HepG2 (cell line): ENCODE measurements at places on chromosomes 16 and 17. TPM values are rescaled to one million over a fixed set of nuclear protein-coding genes. Genes with fewer than 3 reads are reported as not detected.

DNA sequence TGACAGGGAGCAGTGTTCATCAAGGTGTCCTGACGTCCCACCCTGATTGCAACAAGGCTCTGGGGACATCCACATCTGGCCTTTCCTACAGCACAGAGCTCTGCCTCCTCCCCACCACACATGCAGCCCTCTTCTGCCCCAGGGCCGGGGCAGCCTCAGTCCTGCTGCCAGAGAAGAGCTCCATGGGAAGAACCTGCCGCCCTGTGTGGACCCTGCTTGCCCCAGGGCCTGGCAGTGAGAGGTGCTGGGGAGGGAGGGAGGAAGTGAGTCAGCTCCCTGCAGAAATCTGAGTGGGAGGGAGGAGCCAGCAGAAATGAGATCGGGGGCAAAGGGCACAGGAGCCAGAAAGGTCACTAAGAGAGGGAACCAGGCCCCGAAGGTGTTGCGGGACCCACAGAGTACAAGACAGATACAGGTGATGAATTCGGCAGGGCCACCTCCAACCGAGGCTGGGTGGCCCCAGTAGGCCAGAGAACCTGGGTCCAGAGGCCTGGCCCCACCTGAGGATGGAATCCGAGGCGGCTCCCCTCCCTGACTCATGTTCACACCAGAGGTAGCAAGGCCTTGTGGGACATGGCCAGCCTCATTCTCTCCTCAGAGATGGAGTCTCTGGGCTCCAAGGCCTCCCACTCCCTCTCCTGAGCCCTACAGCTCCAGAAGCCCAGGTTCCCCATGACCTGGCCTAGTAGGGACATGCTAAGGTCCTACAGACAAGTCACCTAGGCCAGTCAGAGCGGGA, 24.8 kb downstream of the MYO18A start:
- peak overlapping the region; percentile 73 for H3K27ac ChIP-seq
- H3K36me3 ChIP-seq = peaks cover 5% of the 10 kb centered on the region; the same call in 1 of the 2 replicates
- no peaks in the 10 kb centered on the region for H3K27me3 ChIP-seq
- peaks cover 100% of the 10 kb centered on the region for H3K4me1 ChIP-seq
- H3K4me3 ChIP-seq = peak overlapping the region; percentile 48; the same call in 1 of the 2 replicates

- DNase-seq = no peak
- H3K36me3 ChIP-seq = peaks cover 16% of the 10 kb centered on the region
- H3K27me3 ChIP-seq = no peaks in the 10 kb centered on the region
- no peak overlapping the region for H3K4me3 ChIP-seq
Measured at GRCh38 chr16:31886227-31886626, 12.6 kb downstream of the ZNF267 start.

DNA sequence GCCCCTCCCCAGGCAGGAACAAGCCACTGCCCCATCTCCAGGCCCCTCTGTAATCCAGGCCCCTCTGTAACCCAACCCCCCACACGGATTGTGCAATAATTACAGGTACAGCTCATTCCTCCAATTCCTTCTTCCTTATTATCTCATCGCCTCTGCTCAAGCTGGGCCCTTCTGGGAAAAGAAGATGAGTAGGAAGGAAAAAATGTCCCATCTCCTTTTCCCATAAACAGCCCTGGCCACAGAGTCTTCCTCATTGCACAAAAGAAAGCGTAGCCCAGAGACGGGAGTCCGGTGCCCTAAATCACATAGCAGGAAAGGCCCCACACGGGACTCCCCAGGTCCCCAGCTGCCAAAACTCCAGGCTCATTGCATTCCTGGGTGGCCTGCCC, 3.6 kb upstream of the LITAFD start:
- H3K4me3 ChIP-seq = no peak overlapping the region
- no peaks in the 10 kb centered on the region for H3K27me3 ChIP-seq
- H3K27ac ChIP-seq = no peak overlapping the region
- no peaks in the 10 kb centered on the region for H3K36me3 ChIP-seq
- peaks cover 81% of the 10 kb centered on the region for H3K4me1 ChIP-seq
- DNase-seq = no peak

GRCh38 chr17:8019665-8020650, 17.5 kb downstream of the GUCY2D start:
- H3K36me3 ChIP-seq = no peaks in the 10 kb centered on the region
- no peak for DNase-seq
- H3K4me3 ChIP-seq = no peak overlapping the region
- peaks cover 30% of the 10 kb centered on the region for H3K4me1 ChIP-seq
- H3K27me3 ChIP-seq = peaks cover 1% of the 10 kb centered on the region

ZSCAN10 gene
- not detected in 2 replicates for total RNA-seq

TAOK1 gene
- 23.0 and 36.2 TPM in 2 replicates for total RNA-seq

DNA sequence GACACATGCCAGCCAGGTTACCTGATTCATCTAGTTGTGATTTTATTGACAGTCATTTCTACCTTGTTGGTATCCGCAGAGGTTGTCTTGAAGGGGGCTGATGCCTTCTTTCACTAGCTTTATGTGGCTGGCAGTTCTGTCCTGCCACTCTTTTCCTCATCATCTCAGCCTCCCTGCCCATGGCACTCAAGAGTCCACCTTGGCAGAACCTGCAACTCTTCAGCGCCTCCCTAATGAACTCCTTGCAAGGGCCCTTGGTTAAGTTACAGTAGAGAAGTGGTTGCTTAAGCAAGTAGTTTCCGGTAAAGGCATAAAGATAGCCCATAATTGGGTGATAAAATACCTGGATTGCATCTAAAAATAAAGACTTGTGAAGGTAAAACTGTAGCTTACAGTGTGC, 489.9 kb downstream of the WWOX start:
- H3K4me3 ChIP-seq = no peak overlapping the region
- no peaks in the 10 kb centered on the region for H3K27me3 ChIP-seq
- no peak overlapping the region for H3K27ac ChIP-seq

KRTAP4-3 gene
- total RNA-seq = not detected in 2 replicates

DNA sequence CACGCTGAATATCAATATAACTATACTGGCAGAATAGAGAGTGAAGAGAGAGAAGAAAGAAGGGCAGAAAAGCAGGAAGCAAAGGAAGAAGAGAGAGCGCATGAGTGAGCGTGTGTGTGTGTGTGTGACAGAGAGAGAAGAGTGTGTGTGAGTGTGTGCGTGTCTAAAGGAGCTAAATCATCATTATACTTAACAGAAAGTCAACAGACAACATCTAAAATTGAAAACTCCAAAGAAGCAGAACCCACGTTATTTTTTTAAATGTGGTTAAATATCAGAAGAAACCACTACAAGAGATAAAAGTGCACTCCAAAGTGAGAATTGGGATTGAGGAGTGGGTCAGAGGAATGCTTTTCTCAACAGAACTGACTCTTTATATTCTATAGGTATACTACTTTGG, 77.2 kb downstream of the BRIP1 start:
- H3K27me3 ChIP-seq = no peaks in the 10 kb centered on the region
- 0 out of 3 replicates have a peak, but pooled peaks cover 4% of the 10 kb centered on the region for H3K36me3 ChIP-seq
- H3K4me3 ChIP-seq = no peak overlapping the region
- no peak for DNase-seq
- H3K27ac ChIP-seq = no peak overlapping the region
- no peaks in the 10 kb centered on the region for H3K4me1 ChIP-seq

- H3K27ac ChIP-seq = no peak overlapping the region
- H3K36me3 ChIP-seq = no peaks in the 10 kb centered on the region
- no peaks in the 10 kb centered on the region for H3K4me1 ChIP-seq
- H3K4me3 ChIP-seq = no peak overlapping the region
- no peaks in the 10 kb centered on the region for H3K27me3 ChIP-seq
- no peak for DNase-seq
Measured at GRCh38 chr17:27086526-27086925, 207.4 kb upstream of the WSB1 start.

- no peaks in the 10 kb centered on the region for H3K36me3 ChIP-seq
- no peak for DNase-seq
- H3K27ac ChIP-seq = no peak overlapping the region
- H3K4me3 ChIP-seq = no peak overlapping the region
- no peaks in the 10 kb centered on the region for H3K27me3 ChIP-seq
Measured at GRCh38 chr16:16908077-16908476, 529.1 kb downstream of the NPIPA7 start.

DNA sequence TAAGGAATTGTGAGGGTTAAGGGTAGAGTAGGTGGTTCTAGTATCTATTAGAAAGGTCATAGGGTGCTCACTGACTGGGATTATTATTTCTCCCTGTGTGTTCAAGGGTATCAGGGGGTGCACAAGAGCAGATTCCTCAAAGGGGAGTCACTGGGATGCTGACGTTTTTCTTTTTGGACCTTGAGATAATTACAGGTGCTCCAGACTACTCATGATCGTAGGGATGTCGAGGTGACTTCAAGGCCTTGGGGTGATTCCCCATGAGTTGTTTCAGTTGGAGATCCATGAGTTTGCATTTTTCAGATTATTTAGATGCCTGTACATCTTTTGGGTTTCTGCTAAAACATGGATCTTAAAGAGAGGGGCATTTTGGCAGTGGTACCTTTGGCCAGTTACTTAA, 41.4 kb upstream of the TEKT1 start:
- no peak overlapping the region for H3K27ac ChIP-seq
- DNase-seq = no peak
- no peaks in the 10 kb centered on the region for H3K27me3 ChIP-seq

DNA sequence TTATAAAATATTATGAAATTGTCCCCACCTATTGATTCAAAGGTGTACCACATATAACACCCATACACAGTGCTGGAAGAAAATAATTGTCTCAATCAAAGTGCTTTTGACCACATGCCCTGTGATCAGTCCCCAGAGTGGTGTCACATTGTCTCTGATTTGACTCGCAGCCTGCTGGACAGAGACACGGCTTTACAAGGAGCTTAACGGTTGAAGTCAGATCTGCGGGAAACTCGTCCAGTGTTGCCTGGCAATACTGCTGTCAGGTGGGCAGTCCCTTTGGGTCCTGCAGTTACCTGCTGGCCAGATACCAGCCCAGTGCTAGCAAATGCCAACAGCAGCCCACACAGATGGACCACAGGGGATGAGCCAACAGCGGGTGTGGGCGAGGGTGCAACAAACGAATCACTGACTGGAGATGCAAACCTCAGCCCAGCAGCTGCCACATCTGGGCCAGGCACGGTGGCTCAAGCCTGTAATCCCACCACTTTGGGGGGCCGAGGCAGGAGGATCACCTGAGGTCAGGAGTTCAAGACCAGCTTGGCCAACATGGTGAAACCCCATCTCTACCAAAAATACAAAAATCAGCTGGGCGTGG, 26.2 kb upstream of the SSTR2 start:
- H3K4me1 ChIP-seq = no peaks in the 10 kb centered on the region
- H3K27me3 ChIP-seq = peaks cover 26% of the 10 kb centered on the region
- no peak overlapping the region for H3K27ac ChIP-seq
- no peak for DNase-seq
- H3K4me3 ChIP-seq = no peak overlapping the region
- no peaks in the 10 kb centered on the region for H3K36me3 ChIP-seq

DNA sequence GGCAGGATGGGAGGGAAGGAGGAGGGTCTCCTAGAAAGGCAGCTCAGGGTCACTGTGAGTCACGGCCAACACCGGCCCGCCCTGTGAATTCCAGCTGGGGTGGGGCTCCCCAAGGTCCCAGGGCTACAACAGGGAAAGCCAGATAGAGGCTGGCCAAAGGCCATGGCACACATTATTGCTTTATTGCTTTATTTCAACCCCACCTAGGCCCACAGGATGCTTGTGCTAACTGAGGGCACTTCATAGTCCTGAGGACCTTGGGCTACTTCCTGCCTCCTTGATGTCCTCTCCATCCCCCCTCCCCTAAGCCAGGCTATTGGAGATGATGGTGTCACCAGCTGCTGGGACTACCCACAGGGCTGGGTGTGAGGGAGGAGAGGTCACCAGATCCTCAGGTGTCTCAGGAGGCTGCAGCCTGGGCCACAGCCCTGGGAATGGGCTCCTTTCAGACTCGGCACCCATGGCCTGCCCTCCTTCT, 26.1 kb downstream of the LRRC75A start:
- H3K4me1 ChIP-seq = peaks cover 86% of the 10 kb centered on the region
- H3K4me3 ChIP-seq = no peak overlapping the region
